NCI-H69 (cell line): ENCODE measurements at places on chromosomes 16 and 17.

DNA sequence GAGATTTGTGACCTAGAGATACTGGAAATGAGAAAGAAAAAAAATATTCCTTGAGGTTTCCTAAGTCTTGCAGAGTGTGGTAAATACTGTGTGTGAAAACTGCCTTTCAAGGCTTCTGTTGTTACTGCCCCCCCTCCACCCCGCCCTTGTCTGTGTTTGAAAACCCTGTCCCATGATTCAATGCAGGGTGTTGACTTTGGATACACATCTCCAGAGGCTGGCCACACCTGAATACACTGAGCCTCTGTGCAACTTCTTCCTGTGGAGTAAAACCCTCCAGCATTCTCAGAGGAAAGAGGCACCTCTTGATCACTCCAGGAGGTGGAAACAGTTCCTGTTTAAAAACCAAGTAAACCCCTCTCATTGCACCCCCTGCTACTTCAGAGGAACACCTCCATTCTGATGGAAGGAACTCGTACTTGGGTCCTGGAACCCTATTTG lies 123.0 kb upstream of the CACNG5 start:
- peak; percentile 95 for DNase-seq

DNA sequence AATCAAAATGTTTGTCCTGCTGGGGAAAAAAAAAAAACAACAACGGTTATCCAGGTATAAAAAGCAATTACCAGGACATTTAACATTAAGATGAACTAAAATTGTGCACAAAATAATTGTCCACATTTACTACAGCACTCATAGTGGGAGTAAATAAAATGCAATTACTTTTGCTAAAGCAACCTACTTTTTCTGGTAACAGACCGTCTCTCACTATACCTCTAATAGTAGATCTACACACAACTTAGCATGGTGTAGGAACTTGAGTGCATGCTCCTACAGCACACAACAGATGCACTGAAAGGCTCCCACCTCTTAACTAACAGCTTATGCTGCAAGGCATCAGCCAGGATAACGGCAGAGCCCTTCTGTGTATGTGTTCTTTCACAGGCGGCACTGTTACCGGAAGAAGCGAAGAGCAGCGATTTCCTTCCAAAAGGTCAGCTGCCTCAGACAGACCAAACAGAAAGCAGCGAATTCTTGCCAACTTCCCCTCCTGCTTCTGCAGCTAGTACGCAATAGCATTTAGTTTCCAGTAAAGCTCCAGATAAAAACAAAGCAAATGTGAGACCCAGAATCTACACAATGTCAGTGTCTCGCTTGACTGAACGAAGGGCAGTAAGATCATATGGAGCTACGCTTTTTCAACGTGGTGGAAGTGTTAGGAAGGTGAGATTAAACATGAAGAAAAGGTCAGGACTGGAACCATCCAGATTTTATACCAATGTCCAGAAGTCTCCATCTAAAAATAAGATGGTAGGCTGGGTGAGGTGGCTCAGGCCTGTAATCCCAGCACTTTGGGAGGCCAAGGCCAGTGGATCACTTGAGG lies 27.6 kb downstream of the STAT5B start:
- DNase-seq, result peak; percentile 65

DNA sequence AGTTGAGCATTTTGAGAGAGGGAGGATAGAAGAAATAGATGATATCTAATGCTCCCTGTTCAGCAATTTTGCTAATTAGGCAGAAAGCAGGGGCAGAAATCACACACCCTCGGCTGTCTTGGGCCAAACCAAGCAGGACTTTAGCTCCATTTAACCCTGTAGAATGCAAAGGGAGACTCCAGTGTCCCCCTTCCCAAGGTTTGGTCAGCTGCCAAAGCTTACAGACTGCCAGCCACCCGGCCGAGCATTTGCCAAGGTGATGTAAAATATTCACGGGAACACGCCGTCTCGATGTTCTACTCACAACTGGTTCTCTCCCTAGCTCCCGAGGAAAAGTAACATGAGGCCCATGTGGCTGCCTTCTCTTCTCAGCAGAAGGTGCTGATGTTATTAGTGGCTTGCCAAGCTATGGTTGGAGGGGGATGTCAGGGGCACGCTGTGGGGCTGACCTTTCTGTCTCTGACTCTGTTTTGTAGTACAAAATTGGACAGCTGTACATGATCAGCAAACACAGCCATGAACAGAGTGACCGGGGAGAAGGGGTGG lies 155.3 kb downstream of the PITPNC1 start:
- no peak for DNase-seq

DNA sequence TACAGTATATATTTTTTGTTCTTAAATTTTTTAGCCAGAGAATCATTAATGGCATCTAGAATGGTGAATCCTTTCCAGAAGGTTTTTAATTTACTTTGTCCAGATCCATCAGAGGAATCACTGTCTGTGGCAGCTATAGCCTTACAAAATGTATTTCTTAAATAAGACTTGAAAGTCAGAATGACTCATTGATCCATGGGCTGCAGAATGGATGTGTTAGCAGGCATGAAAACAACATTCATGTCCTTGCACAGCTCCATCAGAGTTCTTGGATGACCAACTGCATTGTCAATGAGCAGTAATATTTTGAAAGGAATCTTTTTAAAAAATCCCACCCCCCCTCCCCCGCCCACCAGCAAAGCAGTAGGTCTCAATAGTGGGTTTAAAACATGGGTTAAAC lies 51.4 kb downstream of the CACNG1 start:
- no peak for DNase-seq

DNA sequence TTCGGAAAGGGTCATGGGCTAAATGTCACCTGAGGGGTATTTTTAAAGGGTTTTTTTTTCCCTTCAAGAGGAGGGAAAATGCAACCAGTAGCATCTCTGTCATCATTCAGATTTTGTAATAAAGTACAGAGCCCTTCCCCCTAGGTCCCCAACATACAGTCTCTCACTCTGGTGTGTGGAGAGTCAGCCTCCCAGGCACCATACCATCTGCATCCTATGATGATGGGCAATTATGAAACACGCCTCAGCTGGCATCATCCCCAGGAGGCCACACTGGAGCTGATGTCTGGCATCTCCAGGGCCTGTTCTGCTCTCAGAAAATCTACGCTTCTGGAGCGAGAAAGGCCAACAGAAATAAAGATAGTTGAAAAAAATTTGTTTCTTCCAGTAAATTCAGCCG lies 32.0 kb downstream of the TBX4 start:
- DNase-seq, result peak; percentile 89

GRCh38 chr17:43143201-43143600 lies 18.0 kb upstream of the BRCA1 start:
- DNase-seq, result no peak

DNA sequence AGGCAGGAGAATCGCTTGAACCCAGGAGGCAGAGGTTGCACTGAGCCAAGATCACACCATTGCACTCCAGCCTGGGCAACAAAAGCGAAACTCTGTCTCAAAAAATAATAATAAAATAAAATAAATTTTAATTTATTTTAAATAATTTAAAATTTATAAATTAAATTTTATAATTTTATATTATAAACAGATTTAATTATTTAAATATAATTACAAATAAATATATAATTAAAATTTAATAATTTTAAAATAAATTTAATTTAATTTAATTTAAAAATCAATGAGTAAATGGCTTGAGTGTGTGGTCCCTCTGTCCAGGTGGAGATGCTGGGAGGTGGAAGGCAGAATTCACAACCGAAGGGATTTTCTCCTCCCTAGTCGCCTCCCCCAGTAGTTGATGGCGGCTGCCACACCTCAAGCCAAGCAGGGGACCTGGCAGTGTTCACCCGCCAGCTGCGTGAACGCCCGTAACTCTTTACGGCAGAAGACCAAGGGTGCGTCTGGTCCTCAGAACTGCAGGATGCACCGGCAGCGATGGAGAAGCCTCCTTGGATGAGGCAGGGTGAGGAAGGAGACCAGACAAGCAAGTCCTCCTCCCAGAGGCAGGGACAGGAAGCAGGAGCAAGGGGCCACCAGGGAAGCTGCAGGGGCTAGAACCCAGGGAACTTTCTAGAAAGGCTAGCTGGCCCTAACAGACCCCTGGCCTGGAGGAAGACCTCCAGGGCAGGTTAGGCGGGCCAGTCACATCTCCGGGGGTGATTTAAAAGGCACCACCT lies 22.9 kb upstream of the KRT17 start:
- peak; percentile 73 for DNase-seq

DNA sequence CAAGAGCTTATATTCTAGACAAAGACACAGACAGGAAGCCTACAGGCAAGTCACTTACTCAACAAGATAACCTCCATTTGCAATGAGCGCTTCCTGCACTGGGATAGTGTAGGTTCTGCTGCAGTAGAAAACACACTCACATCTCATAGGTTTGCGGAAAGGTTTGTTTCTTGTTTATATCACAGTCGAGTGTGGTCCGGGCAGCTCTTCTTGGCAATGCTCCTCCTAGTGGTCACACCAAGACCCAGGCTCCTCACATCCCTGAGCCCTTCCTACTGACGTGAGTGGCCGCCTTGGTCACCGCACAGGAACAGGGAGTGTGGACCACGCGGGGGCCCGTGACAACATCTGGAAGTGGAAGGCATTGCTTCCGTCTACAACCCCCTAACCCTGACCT lies 48.0 kb upstream of the RBFOX3 start:
- DNase-seq, result no peak

DNA sequence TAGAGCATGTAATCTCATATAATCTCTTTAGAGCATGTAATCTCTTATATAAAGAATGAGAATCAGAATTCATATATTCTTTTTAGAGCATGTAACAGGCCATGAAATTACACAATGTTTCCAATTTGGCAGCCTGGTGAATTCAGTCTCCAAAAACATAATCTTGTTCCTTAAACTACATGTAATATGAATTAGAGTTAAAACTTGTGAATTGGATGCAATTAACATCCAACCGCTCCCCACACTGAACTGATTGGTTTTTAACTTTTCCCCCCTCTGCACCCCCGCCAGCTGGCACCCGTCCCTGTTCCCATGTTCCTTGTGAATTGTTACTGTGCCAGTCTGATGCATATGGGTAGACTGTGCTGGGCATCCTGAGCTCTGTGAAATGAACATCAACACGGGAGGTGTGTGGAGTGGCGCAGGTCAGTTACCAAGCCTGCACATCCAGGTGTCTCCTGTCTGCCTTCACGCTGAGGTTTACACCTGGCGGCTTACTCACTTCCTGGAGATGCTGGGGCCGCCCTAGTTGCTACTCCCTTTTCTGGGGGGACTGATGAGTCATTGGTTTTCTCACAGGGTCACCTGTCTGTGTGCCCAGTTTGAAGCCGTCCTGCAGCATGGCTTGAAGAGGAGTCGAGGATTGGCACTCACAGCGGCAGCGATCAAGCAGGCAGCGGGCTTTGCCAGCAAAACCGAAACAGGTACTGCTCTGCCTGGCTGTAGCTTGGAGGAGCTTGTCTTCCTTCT lies 50.4 kb downstream of the SNX29 start:
- DNase-seq, result peak; percentile 97

DNA sequence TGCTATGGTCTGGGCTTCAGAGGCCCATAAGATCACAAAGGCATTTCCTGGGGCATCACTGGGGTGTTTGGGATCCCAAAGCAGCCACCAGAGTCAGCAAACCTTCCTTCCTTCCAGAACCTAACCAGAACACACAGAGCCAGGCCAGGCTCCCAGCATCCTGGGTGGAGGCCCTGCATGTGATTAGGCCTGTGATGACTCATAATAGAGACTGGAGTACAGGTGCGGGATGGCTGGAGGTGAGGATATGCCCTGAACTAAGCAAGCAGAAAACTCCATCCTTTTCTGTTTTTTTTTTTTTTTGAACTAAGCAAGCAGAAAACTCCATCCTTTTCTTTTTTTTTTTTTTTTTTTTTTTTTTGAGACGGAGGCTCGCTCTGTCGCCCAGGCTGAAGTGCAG lies 17.7 kb upstream of the GFOD2 start:
- DNase-seq, result no peak

GRCh38 chr17:65222214-65222738 lies 85.1 kb downstream of the RGS9 start:
- DNase-seq, result no peak

GRCh38 chr17:35342276-35342675 lies 31.1 kb downstream of the SLFN11 start:
- DNase-seq, result no peak

- no peak for DNase-seq
Observed at GRCh38 chr16:1816396-1817275, 10.0 kb downstream of the HAGH start.

- DNase-seq, result no peak
Observed at GRCh38 chr16:78428193-78428592, 328.7 kb downstream of the WWOX start.
